COLO829 (cell line): ENCODE measurements at places on chromosomes 7 and 10.
A peak's percentile ranks its signal among the peaks of the same experiment; 100 is the strongest.

DNA sequence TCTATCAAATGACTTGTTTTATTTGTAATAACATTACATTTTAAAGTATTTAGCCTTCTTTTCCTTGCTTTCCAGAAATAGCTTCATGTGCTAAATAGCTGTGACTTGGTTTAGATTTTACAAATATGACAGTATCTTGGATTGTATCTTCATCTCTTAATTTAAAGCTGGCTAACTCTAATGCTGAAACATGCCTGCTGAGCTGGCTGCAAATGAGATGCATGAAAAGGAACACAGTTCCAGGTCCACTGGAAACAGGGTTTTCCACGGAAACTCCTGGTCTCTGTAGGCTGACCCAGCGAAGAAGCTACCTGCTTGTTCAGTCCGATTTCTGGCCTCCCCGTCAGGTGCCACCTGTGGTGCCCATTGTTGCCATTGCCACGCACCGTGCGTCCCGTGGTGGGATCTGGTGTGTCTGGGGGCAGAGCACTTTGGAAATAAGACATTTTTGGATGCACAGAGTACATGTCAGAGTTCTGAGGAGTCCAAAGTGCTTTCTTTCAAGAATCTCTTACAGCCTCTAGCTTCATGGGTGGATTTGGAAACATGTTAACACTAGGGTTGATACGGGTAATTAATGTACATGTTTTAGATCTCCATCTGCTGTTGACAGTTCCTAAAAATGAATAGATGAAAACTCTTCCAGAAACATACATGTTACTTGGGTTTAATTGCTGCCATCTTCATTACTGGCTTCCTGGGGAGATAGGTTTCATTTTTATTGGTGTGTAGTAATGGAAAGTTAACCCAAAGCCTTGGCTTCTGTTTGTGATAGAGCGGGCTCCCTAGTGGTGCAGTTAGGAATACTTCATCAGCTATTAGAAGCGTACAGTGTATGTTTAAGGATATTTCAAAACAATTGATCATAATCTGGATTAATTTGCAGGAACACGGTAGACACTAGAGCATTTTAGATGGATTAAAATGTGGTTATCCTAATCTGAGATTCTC is 45.0 kb downstream of the SHH start:
- no peak for DNase-seq

DNA sequence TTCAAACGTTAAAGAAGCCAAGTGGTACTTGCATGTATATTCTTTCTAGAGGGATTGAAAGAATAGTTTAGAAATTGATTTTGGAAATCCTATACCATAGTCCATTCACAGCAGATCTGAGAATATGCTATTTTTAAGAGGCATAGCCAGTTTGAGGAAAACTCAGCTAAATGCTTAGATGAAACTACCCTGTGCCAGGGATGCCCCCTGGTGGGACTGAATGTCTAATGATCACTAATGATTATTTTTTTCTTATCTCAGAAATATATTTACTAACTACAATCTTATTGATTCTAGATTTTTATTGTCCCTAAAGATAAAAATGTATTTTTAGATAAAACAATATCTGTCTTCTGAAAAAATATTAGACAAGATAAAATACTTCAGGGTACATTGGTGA is 844.9 kb upstream of the PHF14 start:
- peak; percentile 50 for DNase-seq

GRCh38 chr10:101286248-101287046 is 57.2 kb upstream of the LBX1 start:
- no peak for DNase-seq

GRCh38 chr7:99560834-99561736 is 2.6 kb downstream of the ZNF655 start:
- DNase-seq = no peak
